ENCODE measurements at places on chromosomes 6 and 20.

GRCh38 chr6:137372532-137372931 is 121.7 kb downstream of the OLIG3 start:
- DNase-seq = no peak

DNA sequence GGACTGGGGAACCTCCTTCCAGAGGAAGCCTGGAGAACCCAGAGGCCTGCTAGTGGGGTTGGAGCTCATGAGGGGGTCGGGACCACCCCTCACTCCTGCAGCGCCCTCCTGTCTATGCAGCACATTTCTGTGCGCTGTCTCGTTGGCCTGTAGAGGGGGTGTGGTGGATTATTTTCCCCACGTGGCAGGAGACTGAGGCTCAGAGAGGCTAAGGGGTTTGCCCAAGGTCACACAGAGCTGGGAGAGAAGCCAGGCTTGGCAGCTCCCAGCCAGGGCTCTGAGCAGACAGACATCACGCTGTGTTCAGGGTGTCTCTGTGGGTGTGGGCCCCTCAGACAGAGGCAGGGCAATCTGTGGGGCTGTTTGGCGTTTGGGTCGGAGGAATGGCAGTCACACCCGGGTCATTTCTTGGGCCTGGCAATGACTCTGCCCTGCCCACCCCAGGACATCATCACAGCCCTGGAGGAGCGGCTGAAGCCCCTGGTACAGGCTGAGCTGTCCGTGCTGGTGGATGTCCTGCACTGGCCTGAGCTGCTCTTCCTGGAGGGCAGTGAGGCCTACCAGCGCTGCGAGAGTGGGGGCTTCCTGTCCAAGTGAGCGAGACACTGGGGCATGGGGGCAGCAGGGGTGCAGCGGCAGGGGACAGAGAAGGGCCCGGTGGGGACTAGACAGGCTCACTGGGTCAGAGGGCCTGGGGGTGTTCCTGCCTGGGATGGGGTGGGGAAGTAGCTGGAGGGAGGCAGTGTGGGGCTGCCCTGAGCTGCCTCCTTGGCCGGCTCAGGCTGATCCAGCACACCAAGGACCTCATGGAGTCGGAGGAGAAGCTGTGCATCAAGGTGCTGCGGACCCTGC is 27.7 kb downstream of the UQCC2 start:
- DNase-seq = no peak

GRCh38 chr6:46651816-46652215 is 802 bp downstream of the CYP39A1 start:
- no peak for DNase-seq

- no peak for DNase-seq
These were observed 33.6 kb upstream of the GMPR start for GRCh38 chr6:16204653-16205376.

DNA sequence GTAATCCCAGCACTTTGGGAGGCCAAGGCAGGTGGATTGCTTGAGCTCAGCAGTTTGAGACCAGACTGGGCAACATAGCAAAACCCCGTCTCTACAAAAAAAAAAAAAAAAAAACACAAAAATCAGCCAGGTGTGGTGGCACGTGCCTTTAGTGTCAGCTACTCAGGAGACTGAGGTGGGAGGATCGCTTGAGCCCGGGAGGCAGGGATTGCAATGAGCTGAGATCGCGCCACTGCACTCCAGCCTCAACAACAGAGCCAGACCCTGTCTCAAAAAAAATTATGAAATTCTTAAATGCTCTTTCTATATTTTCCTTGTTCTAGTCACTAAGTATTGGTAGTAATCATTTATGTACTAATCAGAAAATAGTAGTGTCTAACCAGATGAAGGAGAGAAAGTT is 30.6 kb downstream of the SYTL3 start:
- no peak for DNase-seq

GRCh38 chr6:111173946-111174345 is 86.6 kb downstream of the SLC16A10 start:
- DNase-seq = no peak

DNA sequence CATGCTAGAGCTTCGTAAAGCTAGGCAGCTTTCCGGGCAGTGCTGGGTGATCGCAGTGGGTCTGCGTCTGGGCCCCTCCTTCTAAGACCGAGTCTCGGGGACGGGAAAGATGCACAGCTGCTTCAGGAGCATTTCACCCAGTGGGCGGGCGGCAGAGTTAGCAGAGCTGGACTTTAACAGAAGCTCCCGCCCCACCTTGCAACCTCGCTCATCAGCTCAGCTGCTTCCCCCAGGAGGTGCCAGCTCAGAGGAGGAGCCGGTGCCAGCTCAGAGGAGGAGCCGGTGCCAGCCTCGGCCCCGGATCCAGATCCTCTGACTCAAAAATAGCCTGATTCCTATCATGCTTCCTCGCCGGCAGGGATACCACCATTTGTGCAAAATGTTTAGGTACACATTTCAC is 94.5 kb upstream of the RPS6KA2 start:
- no peak for DNase-seq

DNA sequence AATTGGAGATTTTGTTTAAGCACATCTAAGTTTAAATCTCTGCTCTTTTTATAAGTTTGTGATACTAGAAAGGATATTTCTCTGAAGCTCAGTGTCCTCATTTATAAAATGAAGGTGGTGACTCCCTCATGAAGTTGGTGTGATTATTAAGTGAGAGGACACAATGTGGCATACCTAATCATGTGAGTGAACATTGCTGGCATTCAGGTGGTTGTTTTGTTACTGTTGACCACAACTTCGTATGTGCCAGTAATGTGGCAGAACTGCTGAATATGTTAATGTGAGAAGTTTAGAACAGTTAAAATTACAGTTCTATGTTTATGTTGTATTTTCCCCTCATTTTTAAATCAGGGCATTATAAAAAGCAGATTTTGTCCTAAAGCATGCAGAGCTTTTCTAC is 127.2 kb downstream of the STXBP5 start:
- DNase-seq = no peak

GRCh38 chr20:50982363-50982762 is 23.7 kb downstream of the MOCS3 start:
- DNase-seq = peak; percentile 21

DNA sequence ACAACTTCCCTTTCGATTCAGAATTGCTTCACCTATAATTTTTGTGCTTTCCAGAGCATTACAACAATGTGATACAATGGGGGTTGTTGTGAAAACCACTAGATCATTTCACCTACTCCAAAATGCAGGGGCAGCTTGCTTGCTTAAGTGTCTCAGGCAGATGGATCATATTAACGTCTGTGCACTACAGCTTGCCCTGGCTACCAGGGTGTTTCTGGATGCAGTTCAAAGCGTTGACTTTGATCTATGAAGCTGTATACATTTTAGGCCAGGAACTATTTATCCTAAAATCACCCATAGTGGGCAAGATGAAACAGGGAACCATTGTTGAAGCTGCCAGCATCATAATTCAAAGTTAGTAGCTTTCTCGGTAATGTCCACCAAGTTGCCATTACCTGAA is 339.5 kb upstream of the HSF2 start:
- DNase-seq = no peak

GRCh38 chr20:12049125-12049524 is 131.4 kb downstream of the BTBD3 start:
- peak; percentile 95 for DNase-seq

DNA sequence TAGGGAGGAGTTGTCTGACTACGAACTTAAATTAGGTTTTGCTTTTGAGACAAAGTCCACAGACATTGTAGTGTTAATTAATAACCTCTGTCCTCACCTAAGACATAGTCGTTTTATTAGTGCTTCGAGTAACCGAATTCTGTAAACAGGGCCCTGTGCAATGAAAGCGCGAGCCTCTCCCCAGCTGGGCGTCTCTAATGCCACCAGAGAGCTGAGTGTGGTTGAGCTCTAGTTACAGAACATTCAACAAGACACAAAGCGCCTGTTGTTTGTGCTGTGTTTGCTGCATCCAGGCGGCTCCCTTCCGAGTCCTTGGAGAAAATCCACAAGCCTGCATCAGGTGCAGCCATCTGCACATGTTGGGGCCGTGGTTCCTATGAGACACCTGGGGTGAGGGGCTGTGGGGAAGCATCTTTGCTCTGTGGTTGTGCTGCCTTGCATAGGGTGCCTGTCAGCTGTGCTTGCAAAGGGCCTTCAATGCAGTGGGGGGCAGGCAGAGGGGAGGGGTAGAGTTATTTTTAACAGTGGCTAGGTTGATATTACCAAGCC is 63.9 kb downstream of the CD164 start:
- DNase-seq = no peak

DNA sequence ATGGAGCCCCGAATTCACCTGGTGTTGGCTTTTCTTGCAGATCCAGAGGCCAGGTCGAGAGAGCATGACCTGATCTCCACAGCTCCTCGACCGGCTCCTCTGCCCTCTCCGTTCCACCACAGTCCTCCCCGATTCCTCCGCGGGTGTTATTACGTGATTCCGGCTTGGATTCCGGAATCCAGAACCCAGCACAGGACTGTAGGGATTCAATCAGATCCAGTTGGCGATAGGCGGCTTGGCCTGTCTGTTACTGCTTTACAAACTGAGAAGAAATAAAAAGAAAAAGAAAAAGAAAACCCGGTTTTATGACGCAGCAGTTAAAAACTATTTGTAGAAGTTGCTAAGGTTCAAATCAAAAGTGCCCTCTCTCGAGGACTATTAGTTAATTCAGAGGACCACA is 222.7 kb downstream of the EYA2 start:
- no peak for DNase-seq

- DNase-seq = no peak
These were observed 28.1 kb upstream of the BMP2 start for GRCh38 chr20:6739406-6739805.

DNA sequence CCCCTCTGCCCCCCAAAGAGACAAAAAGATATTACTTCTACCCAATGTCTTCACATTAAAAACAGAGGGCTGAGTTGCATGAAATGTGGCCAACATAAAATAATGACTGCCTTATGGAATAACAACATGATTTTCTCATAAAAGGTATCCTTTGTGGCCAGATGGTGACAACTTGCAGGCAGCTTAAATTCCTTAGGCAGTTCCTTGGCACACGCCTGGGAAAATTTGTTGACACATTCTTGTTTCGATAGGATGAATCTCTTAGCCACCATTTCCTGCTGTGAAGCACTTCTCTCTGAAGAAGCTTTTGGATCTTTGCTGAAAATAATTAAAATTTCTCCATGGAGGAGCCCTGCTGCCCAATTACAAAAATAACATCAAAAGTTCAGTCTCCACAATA is 109.0 kb upstream of the COL21A1 start:
- no peak for DNase-seq

GRCh38 chr6:44627883-44628271 is 240.4 kb downstream of the CDC5L start:
- no peak for DNase-seq

GRCh38 chr20:57693002-57693582 is 16.7 kb downstream of the PMEPA1 start:
- DNase-seq = peak; percentile 35

- DNase-seq = peak; percentile 90
These were observed 69.8 kb upstream of the RIN2 start for GRCh38 chr20:19688031-19688806.

GRCh38 chr6:21855811-21856455 is 262.4 kb downstream of the SOX4 start:
- DNase-seq = peak; percentile 27

GRCh38 chr6:74065705-74066104 is 369.7 kb downstream of the CD109 start:
- no peak for DNase-seq

GRCh38 chr6:152323376-152323775 is 313.8 kb downstream of the SYNE1 start:
- no peak for DNase-seq

GRCh38 chr20:34820805-34821578 is 4.5 kb downstream of the NCOA6 start:
- DNase-seq = no peak

DNA sequence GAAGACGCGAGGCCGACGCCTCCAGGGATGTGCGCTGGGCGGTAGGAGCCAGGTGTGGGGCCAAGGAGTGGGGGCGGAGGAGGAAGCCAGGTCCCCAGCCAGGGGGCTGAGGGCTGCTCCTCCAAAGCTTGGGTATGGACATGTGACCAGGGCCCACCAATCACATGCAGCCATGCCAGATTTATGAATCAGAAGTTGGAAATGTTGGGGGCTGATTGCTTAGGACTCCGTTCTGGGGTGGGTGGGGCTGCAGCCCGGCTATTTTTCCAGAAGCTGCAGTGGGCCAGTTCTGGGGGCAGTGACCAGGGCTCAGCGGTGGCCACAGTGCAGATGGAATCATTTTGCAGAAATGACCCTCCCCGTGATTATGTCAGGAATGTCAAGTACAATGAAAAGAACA is 96.0 kb downstream of the CEBPB start:
- peak; percentile 73 for DNase-seq

GRCh38 chr6:53539561-53539960 is 5.3 kb downstream of the GCLC start:
- no peak for DNase-seq

GRCh38 chr6:138815797-138816528 is 20.1 kb downstream of the ECT2L start:
- DNase-seq = peak; percentile 73

GRCh38 chr6:137017081-137017480 is 27.7 kb downstream of the IL20RA start:
- DNase-seq = no peak

DNA sequence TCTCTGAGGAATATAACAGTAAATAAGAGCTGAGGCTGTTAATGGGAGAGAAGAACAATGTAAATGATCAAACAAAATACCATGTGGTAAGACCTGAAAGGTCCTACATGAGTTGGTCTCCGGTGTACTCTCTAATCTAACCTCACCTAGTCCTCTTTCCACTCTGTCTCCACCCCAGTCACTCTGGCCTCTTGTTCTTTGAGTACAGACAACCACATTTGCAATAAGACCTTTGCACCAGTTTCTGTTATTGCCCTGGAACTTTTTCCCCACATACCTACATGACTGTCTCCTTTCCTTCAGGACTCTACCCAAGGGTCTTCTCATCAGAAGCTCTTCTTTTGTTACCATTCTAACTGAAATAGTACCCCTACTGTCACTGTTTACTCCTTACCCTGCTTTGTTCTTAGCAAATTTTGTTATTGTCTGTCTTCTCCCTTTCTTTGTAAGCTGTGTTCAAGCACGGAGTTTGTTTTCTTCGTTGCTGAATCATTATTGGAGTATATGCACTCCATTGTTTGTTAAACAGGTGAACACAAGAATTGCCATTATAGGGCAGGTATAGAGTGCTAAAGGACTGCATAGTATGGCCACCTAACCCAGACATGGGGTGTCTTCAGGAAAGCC is 37.3 kb downstream of the MAPK14 start:
- no peak for DNase-seq

GRCh38 chr6:107490566-107491137 is 735 bp downstream of the SOBP start:
- no peak for DNase-seq

All from amniotic epithelial cell (primary cell).